COR-L47 (cell line): ENCODE measurements at places on chromosomes 2 and 18.

GRCh38 chr2:128563348-128563687 lies 244.7 kb upstream of the HS6ST1 start:
- no peak for DNase-seq

DNA sequence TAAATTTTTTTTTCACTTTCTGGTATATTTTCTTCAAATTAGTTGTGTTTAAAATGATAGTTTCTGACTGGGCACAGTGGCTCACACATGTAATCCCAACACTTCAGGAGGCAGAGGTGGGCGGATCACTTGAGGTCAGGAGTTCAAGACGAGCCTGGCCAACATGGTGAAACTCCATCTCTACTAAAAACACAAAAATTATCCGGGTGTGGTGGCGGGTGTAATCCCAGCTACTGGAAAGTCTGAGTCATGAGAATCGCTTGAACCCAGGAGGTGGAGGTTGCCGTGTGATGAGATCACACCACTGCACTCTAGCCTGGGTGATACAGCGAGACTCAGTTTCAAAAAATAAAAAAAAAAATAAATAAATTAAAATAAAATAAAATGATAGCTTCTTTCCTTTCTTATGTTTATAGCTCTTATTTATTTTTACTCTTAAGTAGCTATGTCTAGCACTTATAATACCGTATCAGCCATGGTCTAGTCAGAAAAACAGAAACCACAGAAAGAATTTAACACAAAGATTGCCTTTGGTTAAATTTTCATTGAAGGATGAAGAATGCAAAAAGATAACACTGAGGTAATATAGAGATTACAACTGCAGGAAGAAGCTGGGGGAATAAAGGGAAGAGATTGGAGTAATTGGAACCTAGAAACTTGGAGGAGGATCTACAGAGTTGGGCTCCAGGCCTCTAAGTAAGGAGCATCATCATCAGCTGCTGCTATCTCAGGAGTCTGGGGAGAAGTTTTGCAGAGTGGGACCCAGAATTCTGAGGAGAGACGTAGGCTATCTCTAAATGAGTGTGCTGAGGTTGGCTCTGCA lies 54.7 kb upstream of the MBOAT2 start:
- DNase-seq, result no peak

DNA sequence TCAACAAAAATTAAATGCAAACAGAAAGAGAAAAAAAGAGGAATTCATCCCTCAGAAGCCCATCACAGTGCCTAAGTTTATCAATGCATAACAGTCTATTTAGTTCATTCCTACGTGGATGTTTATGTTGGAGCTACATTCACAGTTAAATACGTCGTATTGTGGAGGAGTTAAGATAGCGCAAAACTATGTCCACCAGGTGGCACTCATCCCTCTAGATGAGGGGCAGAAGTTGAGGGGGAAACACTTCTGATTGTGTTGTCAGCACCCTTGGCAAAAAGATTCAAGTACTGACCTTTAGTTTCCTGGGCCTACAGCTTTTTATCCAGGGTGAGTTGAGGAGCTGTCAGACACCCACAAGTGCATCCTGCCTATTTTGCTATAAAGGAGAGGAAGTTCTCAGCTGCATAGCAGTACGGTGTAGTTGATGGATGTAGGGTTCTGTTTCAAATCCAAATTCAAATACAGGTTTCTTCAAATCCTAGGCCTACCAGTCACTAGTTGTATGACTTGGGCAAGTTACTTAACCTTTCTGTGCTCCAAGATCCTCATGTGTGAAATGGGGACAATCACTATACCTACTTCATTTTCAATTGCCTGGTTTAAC lies 26.8 kb upstream of the MYO1B start:
- DNase-seq, result peak; percentile 54

- no peak for DNase-seq
Measured at GRCh38 chr18:13268158-13269012, 49.8 kb downstream of the LDLRAD4 start.

- DNase-seq, result no peak
Measured at GRCh38 chr2:70655786-70656185, 102.2 kb upstream of the TGFA start.

DNA sequence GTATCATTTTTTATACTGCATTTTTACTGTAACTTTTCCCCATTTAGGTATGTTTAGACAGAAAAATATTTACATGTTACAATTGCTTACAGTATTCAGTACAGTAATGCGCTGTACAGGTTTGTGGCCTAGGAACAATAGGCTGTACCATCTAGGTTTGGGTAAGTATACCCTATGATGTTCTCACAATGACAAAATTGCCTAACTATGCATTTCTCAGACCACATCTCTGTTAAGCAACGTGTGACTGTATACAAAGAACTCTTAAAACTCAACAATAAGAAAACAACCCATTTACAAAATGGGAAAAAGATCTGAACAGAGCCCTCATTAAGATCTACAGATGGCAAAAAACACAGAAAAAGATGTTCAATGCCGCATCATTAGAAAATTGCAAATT lies 29.4 kb downstream of the FAM210A start:
- no peak for DNase-seq

- no peak for DNase-seq
Measured at GRCh38 chr2:240225660-240226475, 85.4 kb upstream of the OTOS start.

DNA sequence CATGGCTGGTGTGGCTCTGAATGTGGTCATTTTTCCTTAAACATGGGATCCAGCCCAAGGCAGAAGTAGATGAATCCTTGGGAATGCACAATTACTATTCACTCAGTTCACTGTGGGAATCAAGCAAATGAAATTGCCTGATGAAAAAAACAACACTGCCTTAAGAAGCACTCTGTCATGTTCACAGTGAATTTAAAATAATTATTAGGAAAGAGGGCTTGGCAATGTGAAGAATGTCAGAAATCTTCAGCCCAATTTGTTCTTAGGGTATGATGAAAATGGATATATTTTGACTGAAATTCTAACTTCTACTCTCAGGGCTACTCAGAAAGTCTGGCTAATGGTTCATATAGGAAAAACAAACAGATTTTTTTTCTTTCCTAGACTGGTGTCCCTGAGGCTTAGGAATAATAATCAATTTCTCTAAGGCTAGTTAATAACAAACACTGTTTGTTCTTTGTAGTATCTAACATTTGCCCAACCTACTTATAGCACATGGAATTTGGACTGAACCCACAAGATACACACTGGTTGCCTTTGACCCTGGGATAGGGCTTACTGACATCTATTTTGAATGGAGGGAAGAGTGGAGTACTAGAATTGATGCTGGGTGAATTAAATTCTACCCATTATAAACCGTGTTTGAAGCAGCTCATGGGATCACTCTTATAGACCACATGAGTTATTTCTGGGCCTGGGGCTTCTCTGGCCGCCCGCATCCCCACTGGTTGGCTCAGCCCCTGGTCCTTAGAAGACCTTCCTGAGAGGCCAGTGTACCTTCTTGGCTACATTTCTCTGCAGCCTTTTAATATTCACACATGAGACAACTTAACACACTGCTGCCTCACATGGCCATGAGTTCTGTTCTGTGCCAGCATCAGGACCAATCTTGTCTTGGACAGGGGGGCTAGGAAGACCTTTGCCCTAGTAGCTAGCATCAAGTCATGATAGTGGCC lies 8.3 kb upstream of the MRPL33 start:
- DNase-seq, result no peak

DNA sequence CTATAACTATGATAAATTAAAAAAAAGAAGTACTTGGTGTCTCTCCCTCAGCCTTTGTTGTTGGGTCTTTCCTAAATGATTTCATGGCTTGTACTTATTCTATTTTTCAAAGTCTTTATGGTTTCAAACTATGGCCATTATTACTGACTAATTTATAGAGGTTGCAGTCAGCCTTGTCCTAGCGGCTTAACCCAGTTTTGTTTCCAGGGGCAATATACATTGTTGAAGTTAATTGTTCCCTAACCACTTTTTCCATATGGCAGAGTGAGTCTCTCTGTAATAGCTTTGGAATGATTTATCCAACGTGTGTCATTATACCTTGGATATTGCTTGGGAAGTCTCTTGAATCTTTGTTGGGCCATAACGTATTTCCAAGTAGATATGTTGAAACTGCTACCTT lies 408.8 kb downstream of the HRH4 start:
- no peak for DNase-seq

GRCh38 chr2:184336688-184337087 lies 261.6 kb upstream of the ZNF804A start:
- DNase-seq, result no peak

GRCh38 chr2:216690853-216691741 lies 4.3 kb downstream of the IGFBP5 start:
- peak; percentile 89 for DNase-seq

- DNase-seq, result no peak
Measured at GRCh38 chr2:152372438-152372984, 37.5 kb downstream of the FMNL2 start.

GRCh38 chr18:79818631-79819030 lies 20.9 kb downstream of the KCNG2 start:
- DNase-seq, result no peak

GRCh38 chr2:232981356-232981755 lies 31.7 kb downstream of the NGEF start:
- DNase-seq, result no peak

DNA sequence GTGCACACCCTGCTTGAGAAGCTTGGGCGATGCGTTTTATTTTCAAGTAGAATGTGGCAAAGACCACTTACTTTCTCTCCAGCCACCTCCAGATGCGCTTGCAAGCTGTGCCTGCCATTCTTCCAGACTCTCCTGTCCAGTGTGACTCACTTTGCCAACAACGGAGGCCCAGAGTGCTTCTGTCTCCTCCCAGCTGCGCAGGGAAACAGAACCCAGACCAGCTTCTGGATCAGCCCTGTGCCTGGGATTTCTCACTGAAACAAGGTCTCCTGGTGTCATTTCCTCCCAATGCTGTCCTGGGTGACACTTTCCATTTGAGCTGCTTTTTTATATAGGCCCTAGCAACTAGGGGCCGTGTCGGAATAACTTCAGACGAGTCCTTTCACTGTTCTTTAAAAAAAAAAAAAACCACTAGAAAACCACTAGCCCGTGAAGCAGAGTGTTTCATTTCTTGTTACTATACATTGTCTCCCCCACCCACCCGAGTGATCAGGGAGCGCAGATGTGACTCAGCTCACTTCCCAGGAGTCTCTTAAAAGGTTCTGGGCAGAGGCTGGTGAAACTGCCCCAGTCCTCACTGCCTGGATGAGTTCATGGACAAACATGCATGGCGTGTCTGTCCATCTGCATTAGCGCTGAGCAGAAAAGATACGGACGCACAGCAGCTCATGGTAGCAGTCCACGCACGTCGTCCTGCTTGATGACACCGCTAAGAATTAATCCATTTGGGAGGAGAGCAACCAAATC lies 25.3 kb upstream of the RPL31 start:
- no peak for DNase-seq

- DNase-seq, result no peak
Measured at GRCh38 chr2:231176066-231176465, 22.4 kb upstream of the ARMC9 start.

GRCh38 chr2:232332940-232333259 lies 45.7 kb upstream of the ALPP start:
- DNase-seq, result no peak
